ENCODE measurements at places on chromosomes 13 and 19.

DNA sequence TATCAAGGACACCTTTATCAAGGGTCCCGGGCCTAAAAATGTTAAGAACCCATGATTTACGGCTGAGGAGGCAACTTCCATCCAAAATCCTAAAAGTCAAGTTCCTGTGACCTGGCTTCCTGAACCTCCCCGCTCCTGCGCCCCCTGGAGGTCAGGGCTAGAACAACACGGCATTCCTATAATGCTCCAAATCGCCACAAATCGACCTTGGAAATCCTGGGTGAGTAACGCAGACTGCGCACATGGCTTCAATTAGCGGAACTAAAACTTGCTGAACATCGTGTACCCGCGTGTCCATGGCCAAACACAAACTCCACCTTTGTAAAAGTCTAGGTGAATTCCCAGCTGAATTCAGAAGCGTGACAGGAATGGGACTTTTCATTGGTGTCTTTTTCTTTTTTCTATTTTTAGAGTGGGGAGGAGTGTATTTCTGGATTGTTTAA is 4.3 kb upstream of the C5AR1 start:
- no peaks in the 10 kb centered on the region for H3K27me3 ChIP-seq
- H3K4me1 ChIP-seq, result no peaks in the 10 kb centered on the region
- H3K36me3 ChIP-seq, result no peaks in the 10 kb centered on the region
- H3K4me3 ChIP-seq, result no peak overlapping the region
- peak; percentile 90 for DNase-seq
- H3K27ac ChIP-seq, result no peak overlapping the region

DNA sequence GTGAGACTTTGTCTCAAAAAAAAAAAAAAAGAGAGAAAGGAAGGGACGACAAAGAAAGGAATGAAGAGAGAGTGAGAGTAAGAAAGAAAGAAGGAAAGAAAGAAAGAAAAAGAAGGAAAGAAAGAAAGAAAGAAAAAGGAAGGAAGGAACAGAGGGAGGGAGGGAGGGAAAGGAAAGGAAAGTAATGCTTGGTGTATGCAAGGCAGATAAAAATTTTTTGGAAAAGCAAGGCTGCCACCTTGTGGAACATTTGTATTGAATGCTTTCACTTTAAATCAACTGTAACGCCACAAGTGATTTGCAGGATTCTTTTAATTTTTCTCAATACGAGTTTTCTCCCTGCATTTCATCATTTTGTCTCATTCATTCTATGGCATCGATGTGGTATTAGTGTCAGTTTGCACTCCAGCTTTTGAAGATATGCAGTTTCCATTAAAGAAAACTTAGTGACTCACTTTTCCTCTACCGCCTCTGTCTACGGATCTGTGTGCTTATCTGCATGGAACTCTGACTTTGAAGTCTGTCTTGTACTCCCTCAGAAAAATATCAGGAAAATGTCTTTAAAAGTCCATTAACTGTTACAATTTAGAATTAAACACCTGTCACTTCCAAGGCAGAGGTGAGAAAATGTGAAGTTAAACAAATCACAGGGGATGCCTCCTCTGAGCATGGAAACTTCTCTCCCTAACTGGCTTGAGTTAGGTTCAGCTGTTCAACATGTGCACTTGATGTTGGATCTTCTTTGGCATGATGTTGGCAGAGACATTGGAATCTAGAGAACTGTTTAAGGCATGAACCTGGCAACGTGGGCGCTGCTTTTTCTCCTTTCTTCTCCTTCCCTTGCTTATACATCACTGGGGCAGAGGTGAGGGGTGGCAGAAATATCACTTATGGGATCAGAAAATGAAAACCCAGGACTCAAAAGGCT is 20.0 kb upstream of the ZDHHC20 start:
- no peaks in the 10 kb centered on the region for H3K27me3 ChIP-seq
- H3K36me3 ChIP-seq, result no peaks in the 10 kb centered on the region
- H3K27ac ChIP-seq, result no peak overlapping the region

DNA sequence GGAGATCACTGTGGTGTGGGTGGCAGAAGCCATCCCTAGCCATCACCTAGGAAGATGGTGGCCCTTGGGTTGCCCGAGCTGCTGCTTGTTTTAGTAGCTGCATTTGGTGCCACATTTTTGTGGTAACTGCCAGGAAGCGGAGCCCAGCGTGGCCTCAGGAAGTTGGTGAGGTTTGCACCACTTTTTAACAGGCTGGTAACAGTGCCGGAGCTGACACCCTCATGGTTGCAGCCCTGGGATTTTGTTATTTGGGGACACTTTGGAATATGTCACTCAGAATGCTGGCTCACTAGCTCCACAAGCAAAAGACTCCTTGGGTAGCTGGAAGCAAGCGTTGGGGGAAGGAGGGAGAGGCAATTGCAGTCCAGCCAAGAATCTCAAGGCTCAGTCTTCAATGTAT is 22.1 kb downstream of the ACTN4 start:
- peak overlapping the region; percentile 94 for H3K27ac ChIP-seq
- no peaks in the 10 kb centered on the region for H3K27me3 ChIP-seq
- H3K4me1 ChIP-seq, result peaks cover 96% of the 10 kb centered on the region
- no peaks in the 10 kb centered on the region for H3K36me3 ChIP-seq

DNA sequence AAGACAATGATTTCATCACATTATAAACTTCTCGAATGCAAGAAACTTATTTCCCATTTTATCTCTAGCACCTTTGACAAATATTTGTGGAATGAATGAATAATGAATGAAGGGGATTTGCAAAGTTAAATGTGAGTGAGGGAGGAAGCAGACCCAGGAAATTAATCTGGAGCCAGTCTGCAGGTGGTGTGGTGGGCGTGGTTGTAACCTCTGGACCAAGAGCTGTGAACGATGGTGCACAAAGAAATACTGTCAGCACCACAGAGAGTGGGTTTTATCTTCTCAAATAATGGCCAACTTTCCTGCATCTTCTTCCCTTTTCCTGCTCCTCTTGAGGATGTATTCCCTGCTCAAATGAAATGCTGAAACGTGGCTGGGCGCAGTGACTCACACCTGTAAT is 11.0 kb upstream of the ZNF792 start:
- H3K4me3 ChIP-seq, result no peak overlapping the region
- no peaks in the 10 kb centered on the region for H3K27me3 ChIP-seq
- H3K36me3 ChIP-seq, result no peaks in the 10 kb centered on the region

- H3K36me3 ChIP-seq, result no peaks in the 10 kb centered on the region
- no peak for DNase-seq
These were observed 2.1 kb downstream of the SOX21 start for GRCh38 chr13:94710065-94710781.

DNA sequence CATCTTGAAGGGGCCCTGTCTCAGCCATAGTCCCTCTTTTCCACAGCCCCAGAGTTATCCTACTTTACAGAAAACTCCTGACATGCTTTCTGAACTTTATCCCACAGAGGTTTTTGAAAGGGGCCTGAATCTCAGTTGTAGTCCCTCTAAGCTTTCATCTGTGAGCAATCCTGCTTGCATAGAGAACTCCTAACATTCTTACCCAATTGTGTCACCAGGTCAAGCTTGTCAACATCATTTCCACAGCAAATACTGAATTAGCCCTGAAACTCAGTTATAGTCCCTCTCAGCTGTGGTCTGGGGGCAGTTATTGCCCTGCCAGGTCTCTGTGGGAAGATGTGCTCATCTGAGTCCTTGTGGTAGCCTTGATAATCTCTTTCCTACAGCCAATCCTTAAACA is 2190.3 kb upstream of the PCDH20 start:
- H3K27ac ChIP-seq, result no peak overlapping the region
- no peaks in the 10 kb centered on the region for H3K36me3 ChIP-seq
- H3K4me3 ChIP-seq, result no peak overlapping the region
- no peak for DNase-seq
- H3K27me3 ChIP-seq, result no peaks in the 10 kb centered on the region
